Uterus (tissue), 4 donors: ENCODE measurements at places on chromosomes 1 and 21.

DNA sequence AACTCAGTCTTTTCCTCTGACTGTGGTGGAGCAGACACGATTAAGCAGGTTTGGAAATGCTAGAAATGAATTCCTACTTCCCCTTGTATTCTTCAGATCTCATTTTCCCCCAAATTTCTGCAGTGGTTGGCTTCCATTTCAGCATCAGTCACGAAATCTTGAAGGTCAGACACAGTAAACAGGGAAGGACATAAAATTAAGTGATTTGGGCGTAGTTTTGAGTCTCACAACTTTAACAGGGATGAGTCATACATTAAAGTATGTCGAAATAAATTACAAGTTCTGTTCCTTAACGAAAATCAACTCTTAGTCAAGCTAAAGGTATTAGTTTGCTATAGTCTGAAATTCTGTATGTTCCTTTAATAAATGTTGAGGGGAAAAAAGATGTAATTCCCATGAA, 61.1 kb downstream of the HNRNPR start:
- no peak for DNase-seq

DNA sequence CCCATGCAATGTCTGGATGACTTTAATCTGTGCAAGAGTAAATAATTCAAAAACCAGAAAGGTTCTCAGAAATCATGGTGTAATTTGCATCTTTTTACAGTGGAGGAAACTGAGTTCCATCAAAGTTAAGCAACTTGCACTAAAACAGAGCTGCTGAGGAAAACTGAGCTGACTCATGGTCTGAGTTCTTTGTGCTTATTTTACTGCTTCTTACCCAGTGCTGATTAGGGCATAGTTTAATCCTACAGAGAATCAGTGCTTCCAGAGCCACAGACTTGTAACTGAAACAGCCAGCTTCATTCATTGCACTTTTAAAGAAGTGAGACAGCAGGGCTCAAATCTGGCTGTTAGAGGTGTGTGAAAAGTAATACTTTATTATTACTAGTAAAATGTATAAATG, 10.9 kb upstream of the RWDD3 start:
- DNase-seq: no peak

DNA sequence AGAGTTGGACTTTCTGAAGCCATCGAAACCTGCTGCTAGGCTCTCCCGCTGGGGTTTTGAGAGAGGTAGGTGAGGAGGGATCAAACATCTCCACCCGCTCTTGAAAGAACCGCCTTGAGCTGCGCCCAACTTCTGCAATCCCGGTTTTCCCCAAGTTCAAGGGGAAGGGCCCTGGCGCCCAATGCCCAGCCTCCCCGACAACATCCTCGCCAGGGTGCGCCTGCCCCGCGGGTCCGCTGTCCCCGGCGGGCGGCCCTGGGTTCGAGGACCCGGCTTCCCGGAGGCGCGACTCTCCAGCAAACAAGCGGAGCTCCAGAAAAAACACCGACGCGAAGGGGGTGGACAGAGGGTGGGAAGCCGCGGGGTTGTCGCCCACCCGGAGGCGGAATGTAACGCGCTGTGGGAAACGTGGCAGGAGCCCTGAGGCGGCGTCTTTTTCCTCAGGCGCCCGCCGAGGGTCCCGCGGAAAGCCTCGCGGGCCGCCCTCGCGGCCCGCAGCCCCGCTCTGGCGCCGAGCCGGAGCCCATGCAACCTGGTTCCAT, 607 bp downstream of the BTG3 start:
- DNase-seq: peak; percentile 35

GRCh38 chr1:218242171-218242570, 42.9 kb upstream of the RRP15 start:
- DNase-seq: no peak

GRCh38 chr1:235313262-235313661, 14.7 kb downstream of the ARID4B start:
- DNase-seq: no peak

DNA sequence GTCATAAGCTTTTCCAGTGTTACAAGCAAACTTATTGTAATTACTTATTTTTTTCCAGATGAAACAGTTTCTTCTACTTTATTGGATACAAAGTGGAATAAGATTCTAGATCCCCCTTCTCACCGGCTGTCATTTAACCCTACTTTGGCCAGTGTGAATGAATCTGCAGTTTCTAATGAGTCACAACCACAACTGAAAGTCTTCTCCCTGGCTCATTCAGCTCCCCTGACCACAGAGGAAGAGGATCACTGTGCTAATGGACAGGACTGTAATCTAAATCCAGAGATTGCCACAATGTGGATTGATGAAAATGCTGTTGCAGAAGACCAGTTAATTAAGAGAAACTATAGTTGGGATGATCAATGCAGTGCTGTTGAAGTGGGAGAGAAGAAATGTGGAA, 95.5 kb downstream of the ZFYVE9 start:
- DNase-seq: no peak

- DNase-seq: no peak
Measured at GRCh38 chr1:52098139-52098871, 42.2 kb downstream of the BTF3L4 start.

DNA sequence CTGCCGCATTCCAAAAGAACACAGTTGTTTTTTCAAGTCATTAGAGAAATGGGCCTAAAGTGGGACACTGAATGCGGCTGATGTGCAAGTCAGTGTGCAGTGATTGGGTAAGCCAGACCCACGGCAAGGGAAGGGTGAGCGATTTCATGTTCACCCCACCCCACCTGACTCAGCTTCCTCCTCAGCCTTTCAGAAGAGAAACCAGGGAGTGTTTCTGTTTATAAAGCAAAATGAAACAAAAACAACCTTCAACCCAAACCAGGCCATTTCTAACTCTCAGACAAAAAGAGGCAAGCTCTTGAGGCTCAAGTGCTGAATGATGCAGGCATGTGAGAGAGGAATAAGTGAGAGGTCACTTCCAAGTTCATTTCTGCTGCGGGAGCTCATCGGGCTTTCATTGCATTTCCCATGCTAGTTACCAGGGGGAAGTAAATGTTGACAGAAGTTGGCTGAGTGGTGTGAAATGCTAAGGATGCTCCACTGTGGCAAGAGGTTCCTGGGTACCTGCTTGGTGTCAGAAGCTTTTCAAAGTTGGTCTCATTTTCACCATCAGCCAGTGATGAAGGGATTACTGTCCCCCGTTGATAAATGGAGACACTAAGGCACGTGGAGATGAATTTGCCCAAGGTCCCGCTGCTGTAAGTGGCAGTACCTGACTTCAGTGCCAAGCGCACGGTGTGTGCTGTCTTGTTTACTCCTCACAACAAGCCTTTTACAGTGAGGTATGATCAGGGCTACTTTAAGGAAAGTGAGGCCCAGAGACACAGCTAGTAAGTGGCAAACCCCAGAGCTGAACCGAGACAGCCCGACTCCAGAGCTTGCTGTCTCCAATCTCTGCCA, 29.1 kb downstream of the STPG1 start:
- DNase-seq: no peak

- no peak for DNase-seq
Measured at GRCh38 chr1:244917073-244917670, 52.8 kb upstream of the HNRNPU start.

DNA sequence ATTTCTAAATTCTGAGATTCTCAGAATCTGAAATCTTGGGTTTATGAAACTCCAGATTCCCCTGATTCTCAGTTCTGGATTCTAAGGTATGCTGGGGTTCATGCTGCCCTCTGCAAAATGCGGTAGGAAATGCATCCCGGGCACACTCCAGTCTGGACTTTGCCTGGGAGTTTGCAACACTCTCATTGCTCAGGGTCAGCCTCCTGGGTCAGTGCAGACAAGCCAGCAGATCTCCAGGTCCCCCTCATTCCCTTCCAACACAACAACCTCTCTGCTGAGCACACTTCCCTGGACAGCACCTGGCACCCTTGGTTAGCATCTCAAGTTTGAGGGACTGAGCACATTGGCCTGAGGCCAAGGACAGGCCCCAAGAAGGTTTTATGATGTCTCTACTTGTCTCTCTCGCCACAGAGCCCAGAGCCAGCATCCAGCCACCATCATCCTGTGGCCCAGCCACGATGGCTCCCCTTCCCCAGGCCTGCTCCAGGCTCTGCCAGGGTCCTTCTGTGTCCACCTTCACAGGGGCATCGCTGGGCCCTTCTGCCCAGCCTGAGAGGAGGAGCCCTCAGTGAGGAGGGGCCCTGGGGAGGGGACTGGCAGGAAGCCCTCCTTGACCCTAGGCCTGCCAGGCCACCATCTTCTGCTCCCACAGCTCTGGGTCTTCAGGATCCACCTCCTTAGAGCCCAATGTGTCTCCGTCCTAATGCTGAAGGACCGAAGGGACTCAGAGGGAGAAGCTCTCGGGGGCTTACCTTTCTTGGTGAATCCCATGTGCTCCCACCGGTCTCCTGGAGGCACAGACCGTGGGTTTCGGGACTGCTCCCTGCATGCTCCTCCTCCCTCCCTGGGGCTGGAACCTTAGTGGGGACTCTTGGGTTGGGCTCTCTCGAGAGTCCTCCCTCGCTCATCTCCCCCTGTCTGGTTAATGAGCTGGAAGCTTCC, 550.7 kb downstream of the PTPRU start:
- no peak for DNase-seq

- no peak for DNase-seq
Measured at GRCh38 chr1:94345148-94345721, 73.0 kb upstream of the ABCD3 start.

- DNase-seq: no peak
Measured at GRCh38 chr1:62728963-62729362, 40.8 kb upstream of the DOCK7 start.

GRCh38 chr1:121546830-121547591, 362.2 kb downstream of the SRGAP2C start:
- no peak for DNase-seq

DNA sequence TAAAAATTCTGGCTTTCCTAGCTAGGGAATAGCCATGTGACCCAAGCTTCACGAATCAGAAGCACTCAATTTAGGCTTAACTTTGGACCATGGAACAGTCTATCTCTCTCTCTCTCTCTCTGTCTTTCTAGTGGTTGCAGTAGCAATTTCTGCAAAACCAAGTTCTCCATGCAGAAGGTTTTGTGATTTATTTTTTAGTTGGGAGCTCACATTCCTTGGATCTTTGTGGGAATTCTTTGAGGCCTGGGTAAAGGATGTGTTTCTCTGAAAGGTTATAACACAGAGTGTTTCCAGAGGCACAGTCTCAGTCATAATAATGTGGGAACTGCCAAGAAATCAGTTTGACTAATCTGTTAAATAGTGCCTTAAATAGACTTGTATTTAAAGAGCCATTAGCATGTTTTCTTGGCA, 112.3 kb upstream of the COL11A1 start:
- no peak for DNase-seq

DNA sequence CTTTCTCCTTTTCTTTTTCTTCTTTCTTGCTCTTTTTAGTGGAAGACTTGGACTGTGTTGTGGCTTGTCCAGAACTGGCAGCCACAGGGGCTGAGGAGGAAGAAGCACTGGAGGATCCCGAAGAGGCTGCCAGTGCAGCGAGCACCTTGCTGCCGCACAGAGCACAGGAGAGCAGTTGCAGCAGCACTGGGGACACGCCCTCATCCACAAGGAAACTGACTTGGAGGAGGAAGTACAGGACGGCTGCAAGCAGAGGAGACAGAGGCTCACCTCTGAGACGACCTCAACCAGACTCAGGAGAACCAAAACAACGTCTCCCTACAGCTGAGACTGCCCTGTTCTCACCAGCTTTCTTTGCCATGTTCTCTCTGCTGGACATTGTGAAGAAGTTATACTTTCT, 88.9 kb downstream of the UBR4 start:
- DNase-seq: no peak

- no peak for DNase-seq
Measured at GRCh38 chr1:248786156-248786555, 30.6 kb upstream of the LYPD8 start.

DNA sequence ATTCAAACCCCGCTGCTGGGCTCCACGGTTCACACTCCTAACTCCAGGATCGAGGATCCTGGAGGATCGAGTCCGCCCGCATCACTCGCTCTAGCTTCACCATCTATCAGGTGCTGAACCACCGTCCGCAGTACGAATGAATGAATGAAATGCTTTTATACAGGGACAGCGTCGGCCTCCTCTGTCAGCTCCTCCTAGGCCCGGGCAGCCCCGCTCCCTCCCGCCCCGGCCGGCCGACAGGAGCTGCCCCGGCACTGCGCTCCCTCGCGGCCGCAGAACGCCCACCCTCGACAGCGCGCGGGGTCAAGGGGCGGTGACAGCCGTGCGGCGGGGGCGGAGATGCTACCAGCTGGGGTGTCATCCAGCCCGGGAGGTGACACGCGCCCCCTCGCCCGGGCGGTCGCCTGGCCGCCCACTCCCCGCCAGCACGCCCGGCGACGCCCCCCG, 520 bp downstream of the ZBTB17 start:
- DNase-seq: no peak

- DNase-seq: no peak
Measured at GRCh38 chr1:169156580-169156979, 50.1 kb downstream of the ATP1B1 start.

GRCh38 chr1:227156520-227156919, 161.8 kb downstream of the CDC42BPA start:
- no peak for DNase-seq

GRCh38 chr1:173876732-173877131, 8.6 kb downstream of the ZBTB37 start:
- no peak for DNase-seq

DNA sequence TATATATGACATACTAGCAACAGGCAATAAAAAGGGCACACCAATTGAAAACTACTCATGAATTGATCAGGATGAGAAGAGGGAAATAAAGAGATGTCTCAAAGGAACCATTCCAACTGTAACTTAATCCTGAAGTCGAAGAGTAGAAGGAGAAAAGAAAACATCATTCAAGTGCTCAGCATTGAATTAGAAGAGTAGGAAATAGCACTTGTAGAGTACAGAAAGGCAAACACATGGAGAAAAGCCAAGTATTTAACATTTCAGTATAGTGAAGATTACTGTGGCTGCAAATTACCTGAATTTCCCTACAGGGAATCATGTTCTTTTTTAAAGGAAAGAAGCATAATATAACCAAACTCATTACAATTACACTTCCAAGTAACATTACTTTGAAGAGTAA, 205.0 kb downstream of the KCTD3 start:
- no peak for DNase-seq

- peak; percentile 79 for DNase-seq
Measured at GRCh38 chr1:31374511-31375196, 1.8 kb upstream of the FABP3 start.

DNA sequence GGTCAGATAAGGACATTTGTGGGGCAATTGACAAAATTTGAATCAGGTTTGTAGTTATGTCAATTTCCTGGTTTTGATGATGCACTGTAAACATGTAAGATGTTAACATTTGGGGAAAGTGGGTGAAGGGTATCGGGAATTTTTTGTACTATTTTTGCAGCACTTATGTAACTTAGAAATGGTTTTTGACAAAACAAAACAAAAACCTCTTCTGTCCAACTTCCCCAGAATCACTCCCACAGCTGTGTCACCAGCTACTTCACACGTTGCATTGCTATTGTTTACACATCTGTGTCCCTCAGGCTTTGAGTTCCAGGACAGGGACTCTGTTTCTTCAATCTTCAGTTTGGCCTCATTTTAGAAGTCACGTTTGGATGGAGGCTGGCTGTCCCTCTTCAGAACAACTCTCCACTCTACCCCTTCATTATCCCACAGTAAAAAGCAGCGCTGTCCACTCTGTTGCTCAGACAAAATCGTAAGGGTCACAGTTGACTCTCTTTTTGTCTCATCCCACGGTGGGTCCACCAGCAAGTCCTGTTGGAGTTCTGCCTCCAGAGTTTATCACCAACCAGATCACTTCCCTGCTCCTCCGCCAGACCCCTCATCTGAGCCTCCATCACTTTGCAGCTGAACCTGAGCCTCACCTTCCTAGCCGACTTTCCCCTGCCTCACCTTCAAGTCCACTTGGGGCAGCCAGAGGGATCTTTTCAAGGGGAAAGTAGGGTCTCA, 63.2 kb downstream of the NENF start:
- DNase-seq: no peak

GRCh38 chr21:38840456-38841300, 34.9 kb downstream of the ETS2 start:
- DNase-seq: no peak

GRCh38 chr1:187027253-187027652, 198.5 kb downstream of the PLA2G4A start:
- DNase-seq: no peak
